ENCODE measurements at places on chromosomes 5 and 9. TPM values are rescaled to one million over a fixed set of nuclear protein-coding genes. Genes with fewer than 3 reads are reported as not detected.

Gene FIBCD1
- polyA plus RNA-seq, result 2.2 TPM

Gene ETF1
- polyA plus RNA-seq, result 85.3 TPM

Gene BRD3
- polyA plus RNA-seq, result 7.2 TPM

GRCh38 chr5:106875591-106876297 is 795.0 kb downstream of the EFNA5 start:
- DNase-seq, result no peak

DNA sequence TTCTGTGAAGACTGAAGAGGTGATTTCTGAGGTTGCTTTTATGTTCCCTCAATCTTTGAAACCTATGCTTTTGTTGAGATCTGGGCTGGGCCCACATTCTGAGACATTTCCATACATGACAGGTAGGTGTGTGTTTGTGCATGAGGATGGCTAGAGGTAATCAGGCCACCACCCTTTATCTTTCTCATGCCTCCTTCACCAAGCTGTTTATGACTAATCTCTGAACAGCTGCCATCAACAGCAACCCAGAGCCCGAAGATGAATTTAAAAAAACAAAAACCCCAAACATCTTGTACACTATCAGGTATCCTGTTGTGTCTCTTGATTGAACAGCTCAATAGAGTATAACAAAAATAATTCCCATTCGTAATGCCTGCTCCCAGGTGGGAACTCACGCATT is 12.6 kb upstream of the C5orf46 start:
- no peak for DNase-seq

Measured in AG04450 (cell line).